ENCODE measurements at places on chromosomes 3 and 15.
A peak's percentile ranks its signal among the peaks of the same experiment; 100 is the strongest.

DNA sequence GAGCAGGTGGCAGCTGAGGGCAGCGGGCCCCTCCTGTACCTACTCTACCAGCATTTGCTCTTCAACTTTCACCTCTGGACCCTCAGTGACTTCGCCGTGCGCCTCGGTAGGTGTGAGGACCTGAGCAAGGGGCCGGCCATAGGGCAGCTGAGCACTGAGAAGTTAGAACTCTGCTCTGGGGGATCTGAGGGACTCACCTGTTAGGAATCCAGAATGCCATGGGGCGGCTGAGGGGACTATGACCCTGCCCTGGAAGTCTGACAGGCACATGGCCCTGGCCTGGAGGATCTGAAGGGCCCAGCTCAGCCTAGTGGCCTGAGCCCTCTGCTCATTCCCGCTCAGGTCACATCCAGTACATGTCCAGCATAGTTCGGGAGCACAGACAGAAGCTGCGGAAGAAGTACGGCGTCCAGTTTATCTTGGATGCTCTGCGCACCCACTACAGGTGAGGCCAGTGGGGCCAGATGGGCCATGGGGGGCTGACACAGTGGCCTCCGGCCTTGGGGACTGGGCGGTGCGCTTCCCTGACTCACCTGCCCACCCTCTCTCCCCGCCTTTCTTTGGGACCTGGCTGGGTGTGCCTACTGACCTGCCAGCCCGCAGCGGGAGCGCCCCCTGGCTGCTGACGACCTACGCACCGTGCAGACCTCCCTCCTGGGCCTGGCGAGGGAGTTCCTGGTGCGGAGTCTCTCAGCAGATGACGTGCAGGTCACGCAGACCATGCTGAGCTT, 18.8 kb downstream of the NBEAL2 start:
- DNase-seq = peak; percentile 63

DNA sequence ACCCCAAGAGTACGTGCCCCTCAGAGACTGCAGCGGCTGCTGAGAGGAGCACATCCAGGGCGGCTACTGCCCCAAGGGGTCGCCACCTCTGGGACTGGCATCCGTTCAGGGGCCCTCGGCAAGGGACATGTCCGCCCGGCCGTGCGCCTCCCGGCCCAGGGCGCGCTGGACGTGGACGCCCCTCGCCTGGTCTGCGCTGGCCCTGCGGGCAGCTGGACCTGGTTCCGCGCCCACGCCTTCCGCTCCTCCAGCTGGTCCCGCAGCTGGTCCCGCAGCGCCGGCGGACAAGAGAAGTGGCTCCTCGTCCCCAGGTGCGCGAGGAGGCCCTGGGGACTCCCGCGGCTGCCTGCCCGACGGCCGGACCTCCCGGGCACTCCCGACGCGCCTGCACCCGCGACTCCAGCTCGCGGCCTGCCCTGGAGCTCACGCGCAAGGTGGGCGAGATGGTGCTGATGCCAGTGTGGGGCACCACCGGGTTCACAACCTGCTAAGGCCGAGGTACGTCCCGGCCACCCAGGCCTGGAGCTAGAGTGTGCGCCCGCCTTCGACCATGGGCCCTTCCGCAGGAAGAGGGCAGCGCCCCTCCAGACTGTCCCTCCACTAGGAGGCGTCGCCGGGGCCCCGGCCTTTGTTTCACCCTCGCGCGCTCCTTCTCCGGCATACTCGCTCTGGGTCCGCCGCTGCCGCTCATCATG, 14.4 kb upstream of the GP9 start:
- DNase-seq = no peak

DNA sequence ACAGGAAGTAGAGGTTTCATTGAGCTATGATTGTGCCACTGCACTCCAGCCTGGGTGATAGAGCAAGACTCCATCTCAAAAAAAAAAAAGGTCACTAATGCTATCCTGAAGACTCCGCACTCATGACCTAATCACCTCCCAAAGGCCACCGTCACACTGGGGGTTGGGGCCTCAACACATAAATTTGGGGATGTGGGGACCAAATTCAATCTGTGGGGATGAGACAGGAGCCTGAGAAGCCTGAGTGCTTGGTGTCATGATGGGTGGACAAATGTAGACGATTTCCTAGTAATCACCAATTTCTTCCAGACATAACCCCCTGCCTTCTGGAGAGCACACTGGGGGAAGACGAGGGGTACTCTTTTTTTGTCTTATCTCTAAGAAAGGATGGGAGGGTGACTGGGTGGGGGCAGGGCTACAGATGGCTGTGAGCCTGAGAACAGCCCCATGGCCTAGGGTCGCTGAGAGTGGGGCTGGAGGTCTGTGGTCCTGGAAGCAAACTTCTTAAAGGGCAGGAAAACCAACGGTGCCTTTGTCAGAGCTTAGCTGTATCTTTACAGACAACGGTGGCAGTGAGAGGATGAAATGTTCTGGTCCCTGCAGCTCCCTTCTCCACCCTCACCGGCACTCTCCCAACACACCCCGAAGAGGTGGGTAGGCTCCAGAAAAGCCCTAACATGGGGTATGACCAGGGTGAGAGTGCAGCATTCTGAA, 16.6 kb upstream of the KLF13 start:
- DNase-seq = no peak

GRCh38 chr3:151774910-151775309, 39.0 kb upstream of the AADAC start:
- no peak for DNase-seq

DNA sequence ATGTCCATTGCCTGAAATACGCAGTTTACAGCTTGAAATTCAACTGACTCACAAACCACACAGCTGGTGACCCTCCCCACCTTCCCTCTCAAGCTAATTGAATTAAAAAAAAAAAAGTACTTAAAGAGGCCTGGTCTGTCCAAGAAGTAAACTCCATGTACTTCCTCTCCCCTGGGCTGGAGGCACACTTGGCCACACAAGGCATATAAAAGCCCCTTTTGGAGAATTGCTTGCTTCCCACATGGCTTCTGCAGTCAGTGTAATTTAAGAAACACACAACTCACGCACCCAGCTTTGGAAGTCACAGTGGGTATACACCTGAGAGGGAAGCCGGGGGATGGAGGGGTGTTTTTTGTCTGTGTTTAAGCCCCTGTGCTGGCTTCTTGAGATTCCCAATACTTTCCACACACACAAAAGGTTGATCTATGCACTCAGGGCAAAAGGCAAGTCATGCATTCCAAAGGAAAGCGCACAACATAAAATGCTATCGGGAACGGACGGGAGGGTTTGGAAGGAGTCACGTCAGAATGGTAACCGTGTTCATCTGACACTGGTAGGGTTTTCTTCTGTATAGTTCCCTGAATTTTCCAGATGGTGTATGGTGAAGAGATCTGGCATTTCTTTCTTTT, 106.6 kb upstream of the ALDH1A3 start:
- DNase-seq = no peak

GRCh38 chr3:66396161-66396760, 104.6 kb downstream of the LRIG1 start:
- DNase-seq = no peak

DNA sequence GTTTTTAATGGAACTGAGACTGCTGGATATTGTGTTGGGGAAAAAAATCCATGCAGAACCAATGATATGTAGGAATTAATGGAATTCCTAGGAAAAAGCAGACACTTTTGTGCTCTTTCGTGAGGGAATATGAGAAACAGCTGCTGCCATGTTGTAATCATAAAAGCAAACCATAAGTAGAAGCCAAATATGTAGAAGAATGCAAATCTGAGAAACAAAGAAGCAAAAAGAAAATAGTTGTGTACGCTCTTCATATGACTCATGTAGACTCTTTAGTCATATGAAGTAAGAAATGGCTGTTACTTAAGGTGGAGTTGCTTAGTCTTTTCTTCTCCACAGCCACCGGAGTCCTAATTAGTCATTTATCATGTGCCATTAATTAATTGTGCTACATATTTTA, 298.6 kb upstream of the ZNF717 start:
- DNase-seq = no peak

GRCh38 chr3:196666001-196666867, 26.7 kb downstream of the NRROS start:
- DNase-seq = no peak

- DNase-seq = no peak
Observed at GRCh38 chr3:97686258-97686657, 78.3 kb upstream of the ARL6 start.

- no peak for DNase-seq
Observed at GRCh38 chr3:195169011-195169649, 101.8 kb downstream of the XXYLT1 start.

DNA sequence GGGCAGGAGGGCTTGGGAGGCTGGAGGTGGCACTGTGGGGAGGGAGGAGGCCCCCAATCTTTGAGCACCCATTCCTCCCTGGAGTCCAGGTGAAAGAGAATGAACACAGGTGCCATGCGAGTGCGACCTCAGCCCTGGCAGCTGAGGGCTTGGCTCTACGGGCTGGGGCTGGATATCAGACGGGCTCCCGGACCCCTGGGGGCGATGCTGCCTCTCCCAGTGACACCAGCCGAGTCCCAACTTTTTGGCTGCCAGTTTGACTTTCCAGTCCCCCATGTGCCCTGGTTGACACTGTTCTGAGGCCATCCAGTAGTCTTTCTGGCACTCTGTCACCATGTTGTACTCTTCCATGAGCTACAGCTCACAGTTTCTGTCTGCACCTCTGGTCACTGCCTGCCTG, 1.2 kb downstream of the VILL start:
- no peak for DNase-seq

DNA sequence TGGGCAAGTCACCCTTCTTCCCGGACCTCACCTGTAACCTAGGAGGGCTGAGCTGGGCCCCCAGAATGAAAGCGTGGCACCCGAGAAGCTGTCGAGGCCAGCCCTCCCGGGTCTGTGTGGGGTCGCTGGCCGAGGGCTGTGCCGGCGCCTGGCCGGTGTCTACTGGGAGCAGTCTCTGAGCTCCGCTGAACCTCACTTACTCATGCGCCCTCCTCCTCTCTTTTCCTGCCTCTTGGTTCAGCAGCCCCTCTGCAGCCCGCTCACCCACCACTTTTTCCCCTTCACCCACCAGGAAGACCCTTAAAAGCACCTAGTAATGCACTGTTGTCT, 419 bp downstream of the HYKK start:
- no peak for DNase-seq
